Upper lobe of left lung (tissue), 6 donors: ENCODE measurements at places on chromosomes 2 and 18. TPM values are rescaled to one million over a fixed set of nuclear protein-coding genes. Genes with fewer than 3 reads are reported as not detected.

- H3K4me1 ChIP-seq = no peaks in the 10 kb centered on the region
- H3K36me3 ChIP-seq = no peaks in the 10 kb centered on the region
- no peak for DNase-seq
- no peak overlapping the region for H3K27ac ChIP-seq
- no peaks in the 10 kb centered on the region for H3K27me3 ChIP-seq
Measured at GRCh38 chr2:8391584-8391983, 290.3 kb upstream of the ID2 start.

- no peaks in the 10 kb centered on the region for H3K36me3 ChIP-seq
- DNase-seq = no peak
Measured at GRCh38 chr2:126837966-126838715, 60.5 kb upstream of the TEX51 start.

GRCh38 chr2:153873052-153874048 lies 1.6 kb downstream of the GALNT13 start:
- peak overlapping the region; percentile 30 for H3K4me3 ChIP-seq
- DNase-seq = no peak
- H3K27ac ChIP-seq = no peak overlapping the region
- no peaks in the 10 kb centered on the region for H3K36me3 ChIP-seq
- H3K27me3 ChIP-seq = no peaks in the 10 kb centered on the region

GRCh38 chr2:202636213-202636513 lies 1.4 kb downstream of the FAM117B start:
- H3K27me3 ChIP-seq = no peaks in the 10 kb centered on the region
- H3K27ac ChIP-seq = peak overlapping the region; percentile 90

DNA sequence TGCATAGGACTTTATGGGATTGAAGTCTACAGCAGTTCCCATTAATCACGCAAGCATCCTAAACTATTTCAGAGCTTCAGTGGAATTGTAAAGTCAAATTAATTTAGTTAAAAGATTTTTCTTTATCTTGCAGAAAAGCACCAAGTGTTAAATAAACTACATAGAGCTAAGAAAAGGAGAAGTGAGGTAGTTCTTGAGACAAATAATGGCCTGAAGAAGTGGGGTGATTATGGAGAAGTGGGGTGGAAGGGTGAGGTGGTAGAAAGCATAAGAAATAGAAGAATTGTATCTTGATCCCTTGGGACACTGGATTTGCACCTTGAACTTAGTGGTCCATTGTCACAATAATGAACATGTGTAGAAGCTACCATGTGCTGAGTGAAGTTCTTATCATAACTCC lies 121.7 kb upstream of the LINC00305 start:
- peaks cover 9% of the 10 kb centered on the region for H3K4me1 ChIP-seq
- H3K36me3 ChIP-seq = no peaks in the 10 kb centered on the region
- H3K4me3 ChIP-seq = no peak overlapping the region
- H3K27ac ChIP-seq = no peak overlapping the region
- H3K27me3 ChIP-seq = no peaks in the 10 kb centered on the region
- no peak for DNase-seq

DNA sequence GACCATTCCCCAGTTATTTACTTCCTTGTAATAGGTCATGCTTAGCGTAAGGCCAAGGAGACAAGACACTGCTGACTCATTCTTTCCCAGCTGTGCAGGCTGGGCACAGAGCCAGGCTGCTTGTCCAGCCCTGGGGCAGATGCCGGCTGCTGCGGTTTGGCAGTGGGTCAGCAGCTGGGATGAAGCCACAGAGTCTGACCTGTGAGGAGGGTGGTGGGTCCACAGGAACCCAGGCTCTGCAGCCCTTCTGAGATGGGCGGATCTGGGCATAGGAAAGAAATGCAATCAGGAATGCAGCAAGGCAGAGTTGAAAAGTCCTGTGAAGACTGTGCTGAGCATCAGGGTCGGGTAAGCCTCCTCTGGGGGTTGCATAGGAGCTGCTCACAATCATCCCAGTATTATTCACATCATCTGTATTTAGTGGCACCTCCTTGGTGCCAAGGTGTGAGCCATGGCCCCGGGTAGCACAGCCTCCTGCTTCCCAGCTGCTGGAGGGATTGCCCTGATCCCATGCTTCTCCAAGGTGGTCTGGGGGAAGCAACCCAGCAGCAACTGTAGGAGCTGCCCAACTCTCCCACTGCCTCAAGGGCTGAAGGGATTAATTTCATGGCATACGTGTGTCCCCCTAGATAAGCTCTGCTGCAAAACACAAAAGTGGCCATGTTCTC lies 139.0 kb downstream of the DDX1 start:
- H3K4me1 ChIP-seq = peaks cover 18% of the 10 kb centered on the region
- no peak overlapping the region for H3K27ac ChIP-seq
- peak; percentile 83 for DNase-seq
- H3K4me3 ChIP-seq = no peak overlapping the region
- H3K36me3 ChIP-seq = no peaks in the 10 kb centered on the region

GRCh38 chr18:55968550-55968949 lies 380.6 kb upstream of the TCF4 start:
- no peaks in the 10 kb centered on the region for H3K36me3 ChIP-seq
- H3K4me1 ChIP-seq = no peaks in the 10 kb centered on the region
- H3K27ac ChIP-seq = no peak overlapping the region
- H3K4me3 ChIP-seq = no peak overlapping the region
- no peak for DNase-seq

GRCh38 chr2:16032282-16033031 lies 92.1 kb downstream of the MYCN start:
- H3K27ac ChIP-seq = no peak overlapping the region
- DNase-seq = no peak
- no peaks in the 10 kb centered on the region for H3K36me3 ChIP-seq
- H3K27me3 ChIP-seq = no peaks in the 10 kb centered on the region
- no peak overlapping the region for H3K4me3 ChIP-seq
- peaks cover 6% of the 10 kb centered on the region for H3K4me1 ChIP-seq

DNA sequence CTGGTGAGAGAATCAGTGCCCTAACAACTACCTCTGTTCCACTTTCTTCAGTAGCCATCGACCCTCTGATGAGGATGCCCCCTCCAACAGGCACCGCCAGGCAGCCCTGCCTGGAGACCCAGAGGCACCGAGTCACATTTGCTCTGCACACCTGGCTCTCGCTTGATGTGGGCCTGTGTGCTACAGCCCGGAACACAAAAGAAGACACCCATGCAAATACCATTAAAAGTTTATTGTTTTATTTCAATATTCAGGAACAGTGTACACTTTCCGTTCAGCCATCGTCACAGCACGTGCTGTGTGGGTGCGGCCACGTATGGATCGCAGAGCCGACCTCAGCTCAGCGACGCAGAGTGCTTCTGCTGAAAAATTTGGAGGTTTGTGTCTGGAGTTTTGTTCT lies 154.0 kb downstream of the MBP start:
- DNase-seq = no peak
- no peak overlapping the region for H3K27ac ChIP-seq
- no peaks in the 10 kb centered on the region for H3K36me3 ChIP-seq
- no peak overlapping the region for H3K4me3 ChIP-seq
- H3K4me1 ChIP-seq = peaks cover 4% of the 10 kb centered on the region

- peak overlapping the region; percentile 40 for H3K27ac ChIP-seq
- no peaks in the 10 kb centered on the region for H3K36me3 ChIP-seq
- DNase-seq = peak; percentile 18
- H3K27me3 ChIP-seq = no peaks in the 10 kb centered on the region
- H3K4me1 ChIP-seq = peaks cover 23% of the 10 kb centered on the region
Measured at GRCh38 chr2:20430461-20431300, 16.2 kb upstream of the RHOB start.

GRCh38 chr2:189849550-189849949 lies 65.3 kb downstream of the PMS1 start:
- H3K36me3 ChIP-seq = peaks cover 4% of the 10 kb centered on the region
- H3K27me3 ChIP-seq = no peaks in the 10 kb centered on the region
- no peak overlapping the region for H3K4me3 ChIP-seq
- H3K27ac ChIP-seq = no peak overlapping the region
- DNase-seq = no peak

DNA sequence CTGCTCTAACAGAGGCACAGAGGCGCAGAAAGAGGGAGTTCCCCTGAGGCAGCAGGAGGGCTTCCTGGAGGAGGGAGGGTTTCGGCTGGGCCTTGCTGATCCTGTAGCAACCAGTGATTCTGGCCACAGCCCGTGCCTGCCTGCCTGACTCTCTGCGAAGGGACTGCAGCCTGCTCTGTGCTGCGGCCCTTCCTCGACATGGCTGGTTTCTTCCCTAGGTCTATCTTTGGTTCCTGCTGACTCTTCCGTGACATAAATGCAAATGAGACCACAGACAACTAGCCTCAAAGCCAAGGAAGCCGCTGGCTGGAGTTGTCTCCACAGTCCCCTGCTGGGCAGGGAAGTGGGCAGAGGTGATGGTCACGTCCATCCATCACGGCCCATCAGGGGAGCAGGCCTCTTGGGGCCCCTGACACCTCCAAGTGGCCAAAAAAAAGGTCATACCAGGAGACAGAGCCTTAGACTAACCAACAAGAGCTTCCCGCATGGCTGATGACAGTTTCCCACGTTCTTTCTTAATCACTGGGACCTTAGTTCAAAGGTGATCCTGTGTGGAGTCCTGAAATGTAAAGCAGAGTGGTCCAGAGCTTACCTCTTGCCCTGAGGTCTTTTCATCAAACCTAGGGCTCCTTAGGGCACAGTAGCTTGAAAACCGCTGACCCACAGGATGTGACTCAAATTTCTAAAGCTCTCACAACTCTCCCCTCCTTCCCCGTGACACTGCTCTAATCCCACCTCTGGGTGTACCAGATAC lies 55.3 kb downstream of the HS1BP3 start:
- peak overlapping the region; percentile 85 for H3K27ac ChIP-seq
- no peak for DNase-seq

- H3K4me1 ChIP-seq = no peaks in the 10 kb centered on the region
- H3K27ac ChIP-seq = no peak overlapping the region
- DNase-seq = no peak
- H3K36me3 ChIP-seq = no peaks in the 10 kb centered on the region
- H3K27me3 ChIP-seq = no peaks in the 10 kb centered on the region
Measured at GRCh38 chr2:136917411-136917881, 152.1 kb downstream of the THSD7B start.

GRCh38 chr2:199128476-199129229 lies 329.1 kb downstream of the SATB2 start:
- H3K36me3 ChIP-seq = no peaks in the 10 kb centered on the region
- H3K27me3 ChIP-seq = no peaks in the 10 kb centered on the region
- H3K4me3 ChIP-seq = no peak overlapping the region
- H3K4me1 ChIP-seq = no peaks in the 10 kb centered on the region

DNA sequence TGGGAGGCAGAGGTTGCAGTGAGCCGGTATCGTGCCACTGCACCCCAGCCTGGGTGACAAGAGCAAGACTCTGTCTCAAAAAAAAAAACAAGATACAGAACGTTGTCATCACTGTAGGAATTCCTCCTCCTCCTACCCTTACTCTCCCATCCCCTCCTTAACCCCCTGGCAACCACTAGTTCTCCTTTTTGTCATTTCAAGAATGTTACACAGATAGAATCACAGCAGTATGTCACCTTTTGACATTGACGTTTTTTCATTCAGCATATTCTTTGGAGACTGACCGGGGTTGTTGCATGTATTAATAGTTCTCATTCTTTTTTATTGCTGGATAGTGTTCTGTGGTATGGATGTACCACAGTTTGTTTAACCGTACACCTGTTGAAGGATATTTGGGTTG lies 32.4 kb downstream of the TTLL4 start:
- H3K4me3 ChIP-seq = no peak overlapping the region
- H3K27ac ChIP-seq = no peak overlapping the region
- H3K27me3 ChIP-seq = no peaks in the 10 kb centered on the region
- peaks cover 16% of the 10 kb centered on the region for H3K36me3 ChIP-seq

- no peak overlapping the region for H3K4me3 ChIP-seq
- no peaks in the 10 kb centered on the region for H3K36me3 ChIP-seq
- DNase-seq = no peak
- H3K4me1 ChIP-seq = peaks cover 74% of the 10 kb centered on the region
Measured at GRCh38 chr2:68235090-68235489, 17.2 kb downstream of the PPP3R1 start.

DNA sequence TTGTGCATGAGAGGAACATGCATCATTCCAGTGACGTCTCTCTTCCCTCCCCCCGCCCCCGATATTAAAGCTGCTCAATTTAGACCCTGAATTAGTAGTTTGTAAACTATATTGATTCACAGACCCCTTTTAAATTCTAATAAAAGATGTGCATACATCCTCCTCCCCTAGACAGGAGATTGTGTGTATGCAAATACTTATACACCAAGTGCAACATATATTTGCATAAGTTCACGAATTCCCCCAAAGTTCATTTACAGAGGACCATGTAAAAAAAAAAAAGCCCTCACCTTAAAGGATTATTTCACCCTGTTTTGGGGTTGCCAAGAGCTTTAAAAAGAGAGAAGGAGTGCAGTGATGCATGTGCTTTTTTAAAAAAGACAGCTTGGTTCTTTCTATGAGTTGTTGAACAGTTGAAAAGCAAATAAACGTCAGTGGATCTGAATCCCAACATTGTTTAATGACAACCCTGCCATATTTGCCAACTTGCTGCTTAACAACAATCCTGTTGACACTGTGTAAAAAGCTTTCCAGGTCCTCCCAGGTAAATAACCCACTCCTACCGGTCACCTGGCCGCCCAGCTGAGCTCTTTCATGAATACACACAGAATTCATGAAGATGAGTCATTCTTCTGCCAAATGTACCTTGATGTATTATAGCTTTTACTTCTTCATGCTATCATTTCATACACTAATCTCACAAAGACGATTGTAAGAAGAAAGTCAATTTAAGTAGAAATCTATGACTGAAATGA lies 211.5 kb downstream of the IKZF2 start:
- H3K36me3 ChIP-seq = no peaks in the 10 kb centered on the region
- H3K4me1 ChIP-seq = no peaks in the 10 kb centered on the region
- H3K27ac ChIP-seq = no peak overlapping the region
- no peaks in the 10 kb centered on the region for H3K27me3 ChIP-seq

GRCh38 chr2:136957044-136957443 lies 191.7 kb downstream of the THSD7B start:
- no peak overlapping the region for H3K27ac ChIP-seq
- no peaks in the 10 kb centered on the region for H3K36me3 ChIP-seq
- no peaks in the 10 kb centered on the region for H3K27me3 ChIP-seq
- H3K4me3 ChIP-seq = no peak overlapping the region
- H3K4me1 ChIP-seq = no peaks in the 10 kb centered on the region

DNA sequence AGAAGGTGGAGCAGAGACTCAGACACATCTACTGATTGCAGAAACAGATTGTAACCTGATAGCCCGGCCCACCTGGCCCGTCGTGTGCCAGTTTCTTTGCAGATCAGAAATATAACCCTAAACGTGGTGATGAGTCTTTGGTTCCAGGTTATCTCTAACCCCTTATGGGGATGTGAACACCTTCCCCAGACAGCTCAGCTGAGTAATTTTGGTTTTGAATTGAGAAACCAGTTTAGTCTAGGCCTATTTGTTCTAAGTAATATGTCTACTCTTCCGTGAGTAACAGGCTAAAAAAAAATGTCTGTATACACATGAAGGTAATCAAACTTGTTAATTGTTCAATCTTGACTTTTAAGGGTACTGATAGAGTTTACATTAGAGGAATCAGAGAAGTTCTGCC lies 35.7 kb downstream of the RASGRP3 start:
- H3K4me1 ChIP-seq = no peaks in the 10 kb centered on the region
- no peak overlapping the region for H3K4me3 ChIP-seq
- H3K36me3 ChIP-seq = no peaks in the 10 kb centered on the region
- DNase-seq = no peak

- no peak overlapping the region for H3K4me3 ChIP-seq
- H3K27me3 ChIP-seq = no peaks in the 10 kb centered on the region
- no peaks in the 10 kb centered on the region for H3K36me3 ChIP-seq
- peaks cover 7% of the 10 kb centered on the region for H3K4me1 ChIP-seq
- no peak overlapping the region for H3K27ac ChIP-seq
Measured at GRCh38 chr2:174776223-174776622, 12.0 kb upstream of the CHRNA1 start.

Gene SERPINB13
- total RNA-seq = not detected

Gene TMEM169
- total RNA-seq = not detected

Gene RNF25
- total RNA-seq = 25.7 TPM

Gene ZC3H6
- total RNA-seq = 9.8 TPM
